ENCODE measurements at places on chromosomes 4 and X. TPM values are rescaled to one million over a fixed set of nuclear protein-coding genes. Genes with fewer than 3 reads are reported as not detected.

The MAGEB10 gene
- not detected for total RNA-seq

DNA sequence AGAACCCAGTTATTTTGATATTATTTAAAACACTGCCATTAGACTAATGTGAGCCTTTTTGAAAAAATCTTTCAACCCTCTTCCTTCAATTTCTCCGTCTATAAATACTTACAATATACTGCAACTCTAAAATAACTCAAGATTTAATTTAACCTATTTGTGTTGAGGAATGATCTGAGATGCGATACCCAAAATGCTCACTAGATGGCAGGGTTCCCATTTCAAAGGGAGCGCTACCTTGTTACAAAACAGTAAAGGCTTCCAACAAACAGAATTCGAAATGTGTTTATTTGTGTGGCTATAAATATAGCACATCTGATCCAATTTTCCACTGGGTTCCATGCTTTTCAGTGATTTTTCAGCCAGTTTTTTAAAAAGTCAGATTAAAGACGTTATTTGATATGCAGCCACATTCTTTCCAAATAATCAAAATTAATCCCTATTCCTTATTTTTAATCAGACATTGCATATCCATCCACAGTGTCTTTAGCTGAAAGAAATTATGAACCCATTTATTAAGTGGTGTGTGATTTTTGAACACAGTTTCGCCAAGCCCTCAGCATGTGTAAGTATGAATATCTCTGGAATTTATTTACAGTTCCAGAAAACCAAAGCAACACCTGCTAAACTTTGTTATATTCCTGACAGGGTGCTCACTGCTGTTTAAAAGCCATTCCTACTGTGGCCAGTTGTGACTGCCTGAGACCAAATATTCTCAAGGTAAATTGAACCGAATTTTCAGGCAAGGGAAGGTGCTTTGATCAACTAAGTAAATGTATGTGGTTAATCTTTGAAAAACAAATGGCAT, 668.0 kb upstream of the LCORL start:
- no peaks in the 10 kb centered on the region for H3K4me1 ChIP-seq
- peak; percentile 24 for DNase-seq
- H3K27ac ChIP-seq: no peak overlapping the region
- H3K36me3 ChIP-seq: no peaks in the 10 kb centered on the region
- H3K4me3 ChIP-seq: no peak overlapping the region
- peaks cover 8% of the 10 kb centered on the region for H3K27me3 ChIP-seq

DNA sequence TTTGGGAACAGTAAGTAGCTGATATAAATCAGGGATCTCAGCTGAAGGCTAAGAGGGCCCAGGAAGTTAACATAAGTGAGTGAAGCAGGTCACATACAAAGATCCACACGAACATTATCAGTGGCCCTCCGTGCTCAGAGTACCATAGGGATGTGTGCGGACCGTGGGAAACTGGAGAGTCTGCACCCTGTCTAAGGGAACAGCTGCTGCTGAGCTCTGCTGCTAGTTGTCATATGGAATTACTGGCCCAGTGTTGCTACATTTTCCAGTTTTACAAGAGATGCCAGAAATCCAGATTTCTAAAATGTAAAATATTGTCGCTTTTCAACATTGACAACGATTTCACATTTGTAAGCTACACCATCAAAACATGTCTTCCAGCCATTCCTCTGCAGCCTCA, 90.5 kb downstream of the RTL5 start:
- no peak overlapping the region for H3K4me3 ChIP-seq
- H3K4me1 ChIP-seq: peaks cover 14% of the 10 kb centered on the region
- H3K36me3 ChIP-seq: no peaks in the 10 kb centered on the region
- peaks cover 6% of the 10 kb centered on the region for H3K27me3 ChIP-seq
- no peak overlapping the region for H3K27ac ChIP-seq

The SPON2 gene
- 24.6 TPM for total RNA-seq

The F8 gene
- 10.2 TPM for total RNA-seq

GRCh38 chr4:7649741-7650531, 215.2 kb upstream of the PSAPL1 start:
- H3K4me1 ChIP-seq: peaks cover 81% of the 10 kb centered on the region
- H3K27me3 ChIP-seq: peaks cover under 1% of the 10 kb centered on the region
- DNase-seq: peak; percentile 84

DNA sequence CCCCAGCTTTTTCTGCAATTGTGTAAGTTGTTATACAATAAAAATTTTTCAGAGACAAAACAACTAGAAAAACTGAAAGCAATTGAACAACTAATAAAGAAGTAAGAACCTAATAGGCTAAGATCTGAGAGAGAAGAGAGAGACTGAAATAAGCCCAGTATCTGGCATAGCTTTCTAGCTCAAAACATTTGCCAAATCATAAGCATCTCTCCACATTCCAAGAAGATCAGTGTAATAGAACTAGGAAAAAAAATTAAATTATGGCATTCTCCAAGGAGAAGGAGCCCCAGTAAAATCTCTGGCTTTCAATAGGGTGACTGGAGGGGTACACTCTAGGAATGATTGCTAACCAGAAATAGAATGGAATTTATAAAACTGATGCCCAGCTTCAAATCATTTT, 19.0 kb upstream of the PPP3CA start:
- peaks cover 24% of the 10 kb centered on the region for H3K27me3 ChIP-seq
- H3K36me3 ChIP-seq: peaks cover 6% of the 10 kb centered on the region
- no peak overlapping the region for H3K4me3 ChIP-seq
- H3K27ac ChIP-seq: no peak overlapping the region
- H3K4me1 ChIP-seq: no peaks in the 10 kb centered on the region

- H3K4me3 ChIP-seq: no peak overlapping the region
- no peak overlapping the region for H3K27ac ChIP-seq
- H3K36me3 ChIP-seq: no peaks in the 10 kb centered on the region
- no peaks in the 10 kb centered on the region for H3K4me1 ChIP-seq
These were observed 199.7 kb downstream of the NLGN4X start for GRCh38 chrX:6029014-6029413.

GRCh38 chrX:7953446-7953845, 26.2 kb upstream of the PNPLA4 start:
- DNase-seq: no peak
- no peaks in the 10 kb centered on the region for H3K36me3 ChIP-seq
- no peak overlapping the region for H3K4me3 ChIP-seq
- H3K27me3 ChIP-seq: no peaks in the 10 kb centered on the region
- H3K4me1 ChIP-seq: no peaks in the 10 kb centered on the region
- H3K27ac ChIP-seq: no peak overlapping the region

DNA sequence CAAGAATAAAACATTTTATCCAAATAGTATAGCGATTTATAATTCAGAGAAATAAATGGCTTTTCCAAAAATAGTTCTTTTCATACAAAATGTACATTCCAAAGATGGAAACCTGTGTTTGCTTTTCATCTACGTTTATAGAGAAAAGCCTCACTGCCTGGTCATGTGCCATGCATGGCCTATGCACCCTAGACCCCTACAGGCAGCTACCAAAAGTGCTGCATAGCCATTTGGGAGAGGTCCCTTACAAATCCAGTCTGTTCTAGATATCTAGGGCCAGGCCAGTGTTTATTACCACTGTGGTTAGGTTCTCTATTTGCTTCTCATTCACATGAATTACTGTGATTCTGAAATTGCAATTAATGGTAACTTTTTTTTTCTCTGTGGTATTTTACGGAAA, 17.2 kb downstream of the HMGB2 start:
- peaks cover 8% of the 10 kb centered on the region for H3K4me1 ChIP-seq
- DNase-seq: no peak
- H3K4me3 ChIP-seq: no peak overlapping the region
- H3K27me3 ChIP-seq: no peaks in the 10 kb centered on the region
- no peak overlapping the region for H3K27ac ChIP-seq
- peaks cover 16% of the 10 kb centered on the region for H3K36me3 ChIP-seq

The CFAP47 gene
- total RNA-seq: not detected

- DNase-seq: no peak
- H3K27me3 ChIP-seq: peaks cover 8% of the 10 kb centered on the region
- peak overlapping the region; percentile 69 for H3K4me3 ChIP-seq
- peaks cover 33% of the 10 kb centered on the region for H3K4me1 ChIP-seq
- no peak overlapping the region for H3K27ac ChIP-seq
These were observed 48.8 kb downstream of the CLDN34 start for GRCh38 chrX:10015723-10016518.

The KIT gene
- 0.73 TPM for total RNA-seq

DNA sequence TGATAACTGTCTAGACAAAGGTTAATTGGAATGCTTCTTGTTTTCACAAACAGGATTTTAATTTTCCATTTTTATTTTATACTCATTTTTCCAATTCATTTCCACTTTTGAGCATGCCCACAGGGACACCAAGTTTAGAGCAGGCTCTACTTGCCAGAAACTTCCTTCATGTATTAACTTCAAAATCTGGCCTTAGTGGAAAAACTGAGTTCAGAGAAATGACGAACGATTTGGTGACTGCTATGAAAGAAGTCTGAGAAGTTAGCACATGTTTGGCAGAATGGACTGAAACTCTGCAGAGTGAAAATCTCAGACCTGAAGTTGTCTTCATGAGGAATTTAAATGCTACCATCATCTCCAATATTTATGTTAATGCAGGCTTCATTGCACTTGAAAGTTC, 214.1 kb downstream of the THOC2 start:
- DNase-seq: no peak
- no peak overlapping the region for H3K27ac ChIP-seq
- no peaks in the 10 kb centered on the region for H3K36me3 ChIP-seq
- no peak overlapping the region for H3K4me3 ChIP-seq
- H3K4me1 ChIP-seq: no peaks in the 10 kb centered on the region

- DNase-seq: no peak
- no peaks in the 10 kb centered on the region for H3K36me3 ChIP-seq
- no peak overlapping the region for H3K27ac ChIP-seq
These were observed 121.7 kb upstream of the KCNIP4 start for GRCh38 chr4:22070256-22070655.

- DNase-seq: no peak
- no peak overlapping the region for H3K4me3 ChIP-seq
- H3K36me3 ChIP-seq: no peaks in the 10 kb centered on the region
- no peaks in the 10 kb centered on the region for H3K4me1 ChIP-seq
- no peak overlapping the region for H3K27ac ChIP-seq
These were observed 610.2 kb downstream of the UBE2NL start for GRCh38 chrX:144494074-144494473.

DNA sequence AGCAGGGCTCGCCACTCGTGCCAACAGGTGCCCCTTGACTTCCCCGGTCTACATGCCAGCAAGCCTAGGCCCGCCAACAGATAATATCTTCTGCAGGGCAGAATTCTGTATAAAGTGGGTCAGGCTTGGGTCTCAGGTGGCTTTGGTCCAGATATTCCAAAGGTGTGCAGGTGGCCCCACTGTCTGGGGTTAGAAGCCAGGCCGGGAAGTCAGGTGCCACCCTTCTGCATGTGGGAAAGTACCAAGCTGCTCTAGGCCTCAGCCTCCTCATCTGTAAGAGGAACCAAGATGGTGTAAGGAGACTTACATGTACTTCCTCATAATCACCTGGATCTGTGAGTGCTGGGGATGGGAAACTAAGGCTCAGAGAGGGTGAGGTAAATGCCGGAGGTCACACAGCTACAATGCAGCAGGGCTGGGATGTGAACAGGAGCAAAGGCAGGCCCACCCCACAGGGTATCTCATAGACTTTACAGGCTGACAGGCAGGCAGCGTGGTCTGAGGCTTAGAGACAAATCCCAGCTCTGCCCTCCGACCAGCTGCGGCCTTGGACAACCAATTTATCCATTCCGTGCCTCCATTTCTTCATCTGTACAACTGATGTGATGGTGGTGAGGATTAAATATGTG, 35.9 kb downstream of the WDR1 start:
- no peaks in the 10 kb centered on the region for H3K27me3 ChIP-seq
- H3K4me3 ChIP-seq: no peak overlapping the region
- H3K27ac ChIP-seq: no peak overlapping the region

- no peaks in the 10 kb centered on the region for H3K36me3 ChIP-seq
- DNase-seq: no peak
- peaks cover 13% of the 10 kb centered on the region for H3K4me1 ChIP-seq
- H3K4me3 ChIP-seq: no peak overlapping the region
- H3K27me3 ChIP-seq: no peaks in the 10 kb centered on the region
- no peak overlapping the region for H3K27ac ChIP-seq
These were observed 318.2 kb upstream of the RASGEF1B start for GRCh38 chr4:81789741-81790399.

- no peaks in the 10 kb centered on the region for H3K4me1 ChIP-seq
- peaks cover 30% of the 10 kb centered on the region for H3K27me3 ChIP-seq
- H3K27ac ChIP-seq: no peak overlapping the region
- H3K36me3 ChIP-seq: no peaks in the 10 kb centered on the region
- DNase-seq: no peak
These were observed 59.1 kb upstream of the MAML3 start for GRCh38 chr4:140213116-140213515.

DNA sequence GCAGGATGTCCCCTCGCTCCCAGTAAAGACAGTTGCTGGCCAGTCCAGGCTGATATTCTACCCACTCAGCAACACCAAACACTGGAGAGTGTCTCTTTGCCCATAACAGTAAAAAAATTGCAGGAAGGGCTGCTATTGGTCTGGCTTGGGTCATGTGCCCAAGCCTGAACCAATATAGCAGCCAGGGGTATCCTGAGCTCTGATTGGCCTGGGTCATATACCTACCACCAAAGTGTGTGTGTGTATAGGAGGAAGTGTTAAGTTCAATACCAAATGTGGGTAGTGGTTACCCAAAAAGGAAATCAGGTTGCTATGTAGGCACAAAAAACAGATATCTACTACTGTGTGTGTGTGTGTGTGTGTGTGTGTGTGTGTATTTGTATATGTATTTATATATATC, 373.2 kb downstream of the BCOR start:
- H3K4me3 ChIP-seq: no peak overlapping the region
- no peak for DNase-seq
- no peak overlapping the region for H3K27ac ChIP-seq
- H3K36me3 ChIP-seq: no peaks in the 10 kb centered on the region
- H3K4me1 ChIP-seq: peaks cover 6% of the 10 kb centered on the region

The GDPD2 gene
- 0.23 TPM for total RNA-seq

The MAGEA3 gene
- not detected for total RNA-seq

- H3K4me3 ChIP-seq: peak within 1 kb of the TSS; percentile 75
- peaks cover 13% of the 10 kb centered on the region for H3K4me1 ChIP-seq
These were observed at the start of gene TRO for GRCh38 chrX:54920610-54921426. Gene TRO (plus strand): TSS chrX:54920824. CDS start chrX:54922247, 1,423 bp downstream.

DNA sequence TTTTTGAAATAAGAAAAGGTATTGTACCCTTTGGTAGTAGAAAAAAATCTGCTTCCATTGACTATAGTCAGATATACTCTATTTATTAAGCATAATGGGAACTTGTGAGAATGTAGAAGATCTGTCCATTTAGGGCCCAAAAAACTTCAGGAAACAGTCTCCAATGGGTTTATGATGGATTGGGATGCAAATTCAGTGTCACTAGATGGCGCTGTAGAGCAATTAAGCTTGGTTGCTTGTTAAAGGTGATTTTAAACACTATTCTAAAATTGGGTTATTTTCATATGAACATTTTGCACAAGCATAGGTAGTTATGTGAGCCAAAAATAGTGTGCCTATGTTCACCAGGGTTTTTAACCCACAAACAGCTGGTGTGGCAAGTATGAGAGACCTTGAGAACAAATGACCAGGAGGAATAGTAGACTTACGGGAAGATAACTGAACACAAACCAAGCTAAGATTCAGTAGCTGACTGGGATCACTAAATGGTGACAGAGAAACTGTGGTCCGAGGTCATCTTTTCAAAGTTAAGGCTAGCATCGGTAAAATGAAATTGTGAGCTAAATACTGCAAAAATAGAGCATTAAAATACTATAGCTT, 80.3 kb upstream of the LSM6 start:
- peaks cover 9% of the 10 kb centered on the region for H3K27me3 ChIP-seq
- no peak overlapping the region for H3K27ac ChIP-seq
- H3K4me1 ChIP-seq: no peaks in the 10 kb centered on the region

The UGT2B10 gene
- not detected for total RNA-seq

The CLDN34 gene
- not detected for total RNA-seq
